ENCODE measurements at places on chromosomes 7 and 10.
A peak's percentile ranks its signal among the peaks of the same experiment; 100 is the strongest.

DNA sequence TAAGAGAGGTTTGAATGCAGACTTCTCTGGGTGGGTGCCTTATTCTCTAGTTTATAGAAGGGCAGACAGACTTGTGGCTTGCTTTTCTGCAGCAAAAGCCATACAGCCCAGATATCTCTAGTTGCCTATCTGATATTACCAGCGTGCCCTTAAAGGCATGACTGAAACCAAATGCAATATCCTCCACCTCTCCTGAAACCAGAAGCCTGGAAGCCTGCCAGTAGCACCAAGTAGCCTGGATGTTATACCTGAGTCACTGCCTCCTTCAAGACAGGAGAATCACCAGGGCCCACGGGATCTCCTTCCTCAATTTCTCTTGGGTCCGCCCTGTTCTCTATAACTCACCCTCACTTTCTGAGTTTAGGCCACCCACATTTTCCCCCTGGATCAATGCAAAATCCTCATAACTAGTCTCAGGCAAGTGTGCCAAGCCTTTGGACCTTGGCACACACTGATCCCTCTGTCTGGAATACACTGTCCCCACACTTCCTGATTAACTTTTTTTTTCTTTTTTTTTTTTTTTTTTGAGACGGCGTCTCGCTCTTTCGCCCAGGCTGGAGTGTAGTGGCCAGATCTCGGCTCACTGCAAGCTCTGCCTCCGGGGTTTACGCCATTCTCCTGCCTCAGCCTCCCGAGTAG, 638.4 kb downstream of the GALNT17 start:
- no peak for DNase-seq

- DNase-seq = no peak
Observed at GRCh38 chr10:100792574-100792973, 47.2 kb downstream of the PAX2 start.

- no peak for DNase-seq
Observed at GRCh38 chr10:23951841-23952240, 257.1 kb upstream of the KIAA1217 start.

- DNase-seq = no peak
Observed at GRCh38 chr7:87021285-87021684, 38.2 kb downstream of the ELAPOR2 start.

DNA sequence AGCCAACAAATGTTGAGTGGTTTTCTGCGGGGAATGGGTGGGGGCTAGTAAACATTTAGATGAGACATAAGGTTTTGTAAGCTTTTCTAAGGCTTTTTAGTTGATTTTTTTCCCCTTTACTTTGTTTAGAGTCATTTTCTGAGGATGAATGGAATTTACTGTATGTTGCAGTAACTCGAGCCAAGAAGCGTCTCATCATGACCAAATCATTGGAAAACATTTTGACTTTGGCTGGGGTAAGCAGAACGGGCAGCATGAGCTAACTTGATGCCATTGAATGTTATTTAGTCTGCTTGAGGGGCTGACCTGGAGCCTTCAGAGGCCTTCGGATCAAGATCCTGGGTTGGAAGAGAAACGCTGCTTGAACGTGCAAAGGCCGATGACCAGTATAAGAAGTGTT, 37.3 kb downstream of the FBH1 start:
- DNase-seq = peak; percentile 68

All from AG04450 (cell line).